Adrenal gland (tissue), 19 donors: ENCODE measurements at places on chromosomes 11 and 22.

- DNase-seq = no peak
Measured at GRCh38 chr11:16018931-16019330, 337.4 kb downstream of the SOX6 start.

DNA sequence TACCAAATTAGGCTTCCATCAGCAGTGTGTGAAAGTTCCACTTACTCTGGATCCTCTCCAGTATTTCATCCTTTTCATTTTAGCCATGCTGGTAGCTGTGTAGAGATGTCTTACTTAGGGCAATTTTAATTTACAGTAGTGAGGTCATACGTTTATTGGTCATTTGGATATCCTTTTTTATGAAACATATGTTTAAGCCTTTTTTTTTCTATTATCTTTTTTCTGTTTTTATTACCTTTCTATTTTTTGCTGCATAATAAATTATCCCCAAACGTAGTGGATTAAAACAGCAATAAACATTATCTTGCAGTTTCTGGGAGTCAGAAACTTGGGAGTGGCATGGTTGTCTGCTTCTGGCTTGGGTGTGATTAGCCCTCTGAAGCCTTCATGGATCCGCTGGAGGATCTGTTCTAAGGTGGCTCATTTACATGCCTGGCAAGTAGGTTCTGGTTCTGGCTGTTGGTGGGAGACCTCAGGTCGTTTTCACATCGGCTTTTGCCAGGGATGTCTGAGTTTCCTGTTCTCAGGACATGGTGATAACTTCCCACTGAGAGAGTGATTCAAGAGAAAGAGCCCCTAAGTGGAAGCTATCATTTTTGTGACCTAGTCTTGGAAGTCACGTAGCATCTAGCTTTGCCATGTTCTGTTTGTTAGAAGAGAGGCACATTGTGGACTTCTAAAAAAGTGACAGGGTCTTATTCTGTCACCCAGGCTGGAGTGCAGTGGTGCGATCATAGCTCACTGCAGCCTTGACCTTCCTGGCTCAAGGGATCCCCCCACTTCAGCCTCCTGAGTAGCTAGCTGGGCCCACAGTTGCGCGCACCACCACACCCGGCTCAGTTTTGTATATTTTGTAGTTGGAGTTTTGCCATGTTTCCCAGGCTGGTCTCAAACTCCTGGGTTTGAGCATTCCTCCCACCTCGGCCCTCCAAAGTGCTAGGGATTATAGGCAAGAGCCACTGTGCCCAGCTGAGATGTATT is 38.6 kb downstream of the PPP6R3 start:
- DNase-seq = no peak

DNA sequence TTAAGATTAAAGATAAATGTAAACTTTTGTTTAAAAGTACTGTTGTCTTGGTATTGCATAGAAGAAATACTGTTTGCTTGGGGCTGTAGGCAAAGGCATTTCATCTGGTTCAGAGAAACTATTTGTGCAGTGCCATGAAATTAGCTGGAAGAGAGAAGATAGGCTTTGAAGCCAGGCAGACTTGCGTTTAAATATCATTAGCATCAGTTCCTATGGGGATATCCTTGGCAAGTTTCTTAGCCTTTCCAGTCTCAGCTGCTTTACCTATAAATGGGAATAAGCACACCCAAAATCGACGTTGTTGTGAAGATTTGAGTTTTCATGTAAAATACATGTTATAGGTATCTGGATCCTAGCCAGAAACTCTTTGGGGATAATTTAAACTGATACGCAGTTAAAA is 133.9 kb downstream of the FBXO7 start:
- DNase-seq = no peak

- peak; percentile 82 for DNase-seq
Measured at GRCh38 chr11:9575260-9576240, 2.1 kb downstream of the WEE1 start.

DNA sequence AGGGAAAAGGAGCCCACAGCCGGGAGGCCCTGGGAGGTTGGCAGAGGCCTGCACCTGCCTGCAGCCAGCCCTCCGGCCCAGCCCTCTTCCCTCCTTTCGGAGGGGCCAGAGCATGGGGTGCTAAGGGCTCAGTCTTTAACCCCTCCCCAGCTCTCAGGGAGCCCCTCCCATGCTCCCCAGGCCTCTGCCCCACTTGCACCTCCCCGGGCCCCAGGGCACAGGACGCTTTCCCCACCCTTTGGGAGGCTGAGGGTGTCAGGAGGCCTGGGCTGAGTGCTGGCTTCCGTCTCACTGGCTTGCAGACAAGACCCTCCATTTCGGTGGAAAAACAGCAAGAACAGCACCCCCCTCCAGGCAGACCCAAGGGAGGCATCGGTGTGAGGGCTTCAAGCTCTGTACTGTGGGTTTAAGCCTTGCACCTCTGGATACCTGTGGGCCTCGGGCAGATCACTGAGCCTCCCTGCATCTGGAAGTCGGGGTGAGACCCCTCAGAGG is 7.3 kb downstream of the ASCL2 start:
- no peak for DNase-seq

DNA sequence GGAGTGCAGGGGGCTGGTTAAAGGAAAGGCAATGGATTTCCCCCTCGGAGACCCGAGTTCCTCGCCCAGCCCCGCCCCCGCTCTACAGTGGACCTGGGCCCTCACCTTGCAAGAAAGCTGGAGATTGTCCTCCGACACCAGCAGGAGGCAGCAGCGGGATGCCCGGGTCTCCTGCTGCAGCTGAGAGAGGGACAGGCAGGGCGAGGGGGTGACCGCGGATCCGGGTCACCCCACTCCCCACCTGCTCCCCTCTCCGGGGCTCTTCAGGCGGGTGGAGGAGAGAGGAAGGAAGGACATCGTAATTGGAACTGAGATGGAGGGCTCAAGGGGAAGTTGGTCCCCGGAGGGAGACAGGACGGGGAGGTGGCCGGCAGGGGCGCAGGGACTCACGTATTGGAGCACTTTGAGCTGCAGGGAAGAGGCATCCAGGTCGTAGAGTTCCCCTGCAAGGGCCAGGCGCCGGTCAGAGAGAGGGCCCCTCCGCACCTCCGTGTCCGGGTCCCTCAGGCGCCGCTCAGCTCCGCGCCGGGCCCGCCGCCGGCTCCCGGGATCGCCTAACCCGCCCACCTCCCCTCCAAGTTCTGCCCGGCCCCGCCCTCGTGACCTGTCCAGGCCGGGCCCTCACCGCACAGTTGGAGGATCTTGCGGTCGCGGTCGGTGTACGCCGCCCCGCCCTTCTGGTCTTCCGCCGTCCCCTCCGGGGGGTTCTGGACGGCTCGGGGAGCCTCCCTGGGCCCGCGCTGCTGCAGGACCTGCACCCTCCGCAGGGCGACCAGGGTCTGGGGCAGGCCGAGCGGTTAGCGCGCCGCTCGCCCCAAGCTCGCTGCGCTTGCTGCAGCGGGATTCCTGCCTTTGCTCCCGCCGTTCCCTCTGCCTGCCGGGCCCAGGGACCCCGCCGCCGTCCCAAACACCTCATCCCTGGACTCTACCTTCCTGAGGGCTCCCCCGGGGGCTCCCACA is 84.1 kb downstream of the PDE2A start:
- DNase-seq = no peak

DNA sequence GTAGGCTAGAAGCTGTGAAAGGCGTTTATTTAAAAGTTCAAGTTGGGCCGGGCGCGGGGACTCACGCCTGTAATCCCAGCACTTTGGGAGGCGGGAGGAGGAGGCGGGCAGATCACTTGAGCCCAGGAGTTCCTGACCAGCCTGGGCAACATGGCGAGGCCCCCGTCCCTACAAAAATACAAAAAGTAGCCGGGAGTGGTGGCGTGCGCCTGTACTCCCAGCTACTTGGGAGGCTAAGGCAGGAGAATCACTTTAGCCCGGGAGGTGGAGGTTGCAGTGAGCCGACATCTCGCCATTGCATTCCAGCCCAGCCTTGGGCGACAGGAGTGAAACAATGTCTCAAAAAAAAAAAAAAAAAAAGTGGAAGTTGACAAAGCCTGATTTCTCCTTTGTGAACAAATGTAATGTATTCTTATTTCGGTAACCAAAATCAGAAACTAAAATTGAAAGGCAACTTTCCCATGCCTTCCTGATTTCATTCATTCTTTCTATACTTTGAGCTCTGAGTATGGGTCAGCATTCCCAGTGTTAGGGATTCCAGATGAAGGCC is 825 bp downstream of the PTPMT1 start:
- peak; percentile 58 for DNase-seq

GRCh38 chr11:120324932-120325810 is at the start of gene TLCD5:
Gene TLCD5 (plus strand): TSS chr11:120325299. CDS start chr11:120327442, 2,143 bp downstream.
- peak; percentile 85 for DNase-seq

DNA sequence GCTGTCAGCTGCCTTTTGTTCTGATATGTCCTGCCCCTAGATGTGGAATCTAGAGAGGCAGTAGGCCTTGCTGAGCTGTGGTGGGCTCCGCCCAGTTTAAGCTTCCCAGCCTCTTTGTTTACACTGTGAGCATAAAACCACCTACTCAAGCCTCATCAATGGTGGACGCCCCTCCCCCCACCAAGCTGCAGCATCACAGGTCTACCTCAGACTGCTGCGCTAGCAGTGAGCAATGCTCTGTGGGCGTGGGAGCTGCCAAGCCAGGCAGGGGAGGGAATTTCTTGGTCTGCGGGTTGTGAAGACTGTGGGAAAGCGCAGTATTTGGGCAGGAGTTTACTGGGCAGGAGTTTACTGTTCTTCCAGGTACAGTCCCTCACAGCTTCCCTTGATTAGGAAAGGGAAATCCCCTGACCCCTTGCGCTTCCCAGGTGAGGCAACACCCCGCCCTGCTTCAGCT is 98.5 kb downstream of the SMCO4 start:
- no peak for DNase-seq

DNA sequence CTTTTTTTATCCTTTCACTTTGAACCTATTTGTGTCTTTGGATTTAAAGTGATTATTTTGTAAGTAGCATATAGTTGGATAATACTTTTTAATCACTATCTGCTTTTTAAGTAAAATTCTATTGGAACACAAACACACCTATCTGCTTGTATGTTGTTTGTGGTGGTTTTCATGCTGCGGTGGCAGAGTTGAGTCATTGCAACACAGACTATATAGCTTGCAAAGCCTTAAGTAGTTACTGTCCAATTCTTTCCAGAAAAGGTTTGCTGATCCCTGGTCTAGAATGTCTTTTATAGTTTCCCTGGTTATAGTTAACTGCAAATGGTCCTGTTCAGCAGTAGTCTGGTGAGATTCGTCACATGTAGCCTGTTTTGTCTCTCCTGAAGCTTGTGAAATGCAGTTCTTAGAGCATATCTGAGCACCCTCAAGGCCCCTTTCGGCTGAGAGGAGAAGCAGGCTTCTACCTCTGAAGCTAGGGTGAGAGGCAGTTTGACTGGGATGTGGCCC is 21.5 kb downstream of the SHANK3 start:
- DNase-seq = no peak

GRCh38 chr11:88523386-88524071 is 186.0 kb upstream of the CTSC start:
- DNase-seq = no peak

- DNase-seq = no peak
Measured at GRCh38 chr11:74636630-74637184, 44.3 kb downstream of the POLD3 start.

DNA sequence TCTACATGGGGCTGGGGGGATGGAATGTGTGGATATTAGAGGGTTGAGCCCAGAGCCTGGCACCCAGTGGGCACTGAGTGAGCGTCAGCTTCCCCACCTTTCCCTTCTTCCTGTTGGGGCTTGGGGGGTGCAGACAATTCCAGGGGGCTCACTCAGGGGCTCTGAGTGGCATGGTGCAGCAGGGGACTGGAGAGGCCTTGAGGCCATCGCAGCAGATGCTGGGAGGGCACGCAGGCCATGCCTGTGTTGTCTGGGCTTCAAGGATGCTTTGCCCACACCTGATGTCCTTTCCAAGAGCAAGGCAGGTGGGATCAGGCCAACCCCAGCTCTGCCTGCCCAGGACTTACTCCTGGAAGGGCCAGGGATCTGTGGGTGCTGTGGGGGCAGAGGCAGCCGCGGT is 11.2 kb upstream of the TTLL12 start:
- no peak for DNase-seq

- DNase-seq = no peak
Measured at GRCh38 chr11:62402960-62403730, 15.7 kb upstream of the SCGB1A1 start.

- no peak for DNase-seq
Measured at GRCh38 chr11:33778675-33779074, 4.4 kb upstream of the FBXO3 start.

GRCh38 chr11:102760344-102761035 is 19.9 kb downstream of the MMP10 start:
- no peak for DNase-seq

DNA sequence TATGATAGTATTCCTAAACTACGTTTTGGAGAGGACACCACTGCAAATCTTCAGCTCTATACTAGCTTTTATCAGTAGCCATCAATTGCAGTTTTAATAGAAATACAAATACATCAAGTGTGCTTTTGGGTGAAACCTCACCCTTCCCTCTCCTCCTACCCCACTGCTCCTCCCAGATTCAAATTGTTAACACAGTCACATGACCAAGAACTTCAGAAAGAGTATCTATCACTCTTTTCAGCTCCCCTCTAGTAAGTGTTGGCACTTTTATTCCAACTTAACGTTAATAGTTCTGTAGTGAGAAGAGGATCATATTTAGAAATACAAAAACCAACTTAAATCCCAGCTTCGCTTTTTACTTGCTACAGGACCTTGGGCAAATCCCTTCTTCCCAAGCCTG is 17.0 kb downstream of the RRAS2 start:
- no peak for DNase-seq
